ENCODE measurements at places on chromosomes 13 and 19.
A peak's percentile ranks its signal among the peaks of the same experiment; 100 is the strongest.

- DNase-seq: no peak
These were observed 1.8 kb upstream of the CTXN1 start for GRCh38 chr19:7927605-7928333.

DNA sequence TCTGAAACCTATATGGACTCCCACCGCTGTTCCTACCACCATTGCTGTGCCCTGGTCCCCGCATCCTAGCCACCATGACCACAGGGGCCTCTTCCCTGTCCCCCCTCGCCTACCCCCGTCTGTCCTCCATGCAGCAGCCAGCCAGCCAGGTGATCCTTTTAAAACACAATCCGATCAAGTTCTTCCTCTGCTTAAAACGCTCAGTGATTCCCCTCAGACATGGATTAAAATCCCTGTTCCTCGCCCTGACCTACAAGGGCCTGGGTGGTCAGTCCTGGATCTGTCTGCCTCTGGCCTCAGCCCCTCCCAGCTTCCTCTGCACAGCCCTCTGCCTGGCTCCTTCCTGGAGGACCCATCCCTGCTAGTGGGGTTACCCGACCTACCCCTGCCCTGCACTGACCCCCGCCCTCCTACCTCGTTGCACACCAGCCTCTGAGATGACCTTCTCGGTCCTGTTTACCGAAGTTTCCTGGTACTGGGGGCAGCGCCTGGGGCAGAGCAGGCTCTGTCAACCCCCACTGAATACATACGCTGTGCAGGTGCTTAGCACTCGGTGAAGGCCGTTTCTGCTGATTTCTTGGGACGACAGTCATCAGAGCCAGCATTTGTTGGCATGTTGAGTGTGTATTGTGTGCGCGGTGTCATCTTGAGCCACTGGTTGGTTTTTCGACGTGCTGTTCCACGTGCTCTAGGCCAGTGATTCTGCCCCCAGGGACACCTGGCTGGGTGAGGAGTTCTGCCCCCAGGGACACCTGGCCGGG, 14.7 kb upstream of the LENG8 start:
- no peak for DNase-seq

- DNase-seq: no peak
These were observed 60.7 kb upstream of the C1QTNF9B start for GRCh38 chr13:23957981-23958380.

GRCh38 chr19:2213799-2214198, 22.3 kb downstream of the PLEKHJ1 start:
- no peak for DNase-seq

- no peak for DNase-seq
These were observed 58.0 kb upstream of the IRS2 start for GRCh38 chr13:109844396-109844795.

DNA sequence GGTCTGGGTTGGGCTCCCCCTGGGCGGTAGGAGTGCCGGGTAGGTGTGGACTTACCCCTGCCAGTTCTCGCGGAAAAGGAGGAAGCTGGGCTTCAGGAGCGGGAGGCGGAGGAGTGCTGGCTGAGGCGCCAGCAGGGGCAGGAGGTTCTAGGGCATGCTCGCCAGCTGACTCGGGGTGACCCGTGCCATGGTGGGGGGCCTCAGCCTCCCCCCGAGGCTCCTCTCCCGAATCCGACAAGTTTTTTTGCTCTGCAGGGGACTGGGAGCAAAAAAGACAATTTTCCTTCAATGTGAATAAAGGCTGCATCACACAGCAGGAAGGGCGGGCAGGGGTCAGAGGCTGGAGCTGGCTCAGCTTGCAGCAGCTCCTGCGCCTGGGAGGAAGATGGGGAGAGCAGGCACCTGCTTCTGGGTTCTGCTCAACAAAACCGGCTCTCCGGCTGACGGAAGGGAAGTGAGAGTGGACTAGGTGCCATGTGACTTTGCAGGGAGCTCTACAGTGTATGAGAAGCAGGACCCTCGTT, 26.5 kb downstream of the RANBP3 start:
- DNase-seq: no peak

DNA sequence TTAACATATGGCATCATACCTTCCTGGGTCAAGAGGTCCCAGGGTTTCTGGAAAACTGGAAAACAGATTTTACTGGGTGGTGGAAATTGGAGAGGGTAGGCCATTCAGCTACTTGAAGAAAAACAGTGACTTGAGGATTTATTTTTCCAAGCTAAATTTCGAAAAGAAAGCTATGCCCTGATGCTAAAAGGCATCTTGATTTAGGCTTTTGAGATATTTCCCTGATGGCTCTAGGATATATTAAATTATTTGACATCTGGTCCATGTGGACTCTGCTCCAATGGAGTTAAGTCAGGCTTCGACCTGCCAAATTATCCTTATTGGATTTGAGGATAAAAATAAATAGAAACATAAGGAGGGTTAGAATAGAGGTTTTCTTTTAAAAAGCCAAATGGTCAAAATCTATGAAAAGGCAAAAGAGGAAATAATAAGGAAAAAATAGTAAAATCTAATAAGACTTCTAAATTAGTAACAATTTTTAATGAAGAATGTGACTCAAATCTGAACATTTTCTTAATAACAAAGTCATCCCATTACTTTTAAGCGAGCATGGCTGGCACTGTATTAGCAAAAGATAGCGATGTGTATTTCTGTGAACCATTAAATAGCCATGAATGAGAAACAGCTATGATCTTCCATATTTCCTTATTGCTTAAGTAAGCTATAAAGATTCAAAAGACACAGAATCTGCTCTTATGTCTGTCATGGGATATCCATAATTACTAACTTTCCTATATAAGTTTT, 190.0 kb upstream of the MIR17HG start:
- DNase-seq: no peak

DNA sequence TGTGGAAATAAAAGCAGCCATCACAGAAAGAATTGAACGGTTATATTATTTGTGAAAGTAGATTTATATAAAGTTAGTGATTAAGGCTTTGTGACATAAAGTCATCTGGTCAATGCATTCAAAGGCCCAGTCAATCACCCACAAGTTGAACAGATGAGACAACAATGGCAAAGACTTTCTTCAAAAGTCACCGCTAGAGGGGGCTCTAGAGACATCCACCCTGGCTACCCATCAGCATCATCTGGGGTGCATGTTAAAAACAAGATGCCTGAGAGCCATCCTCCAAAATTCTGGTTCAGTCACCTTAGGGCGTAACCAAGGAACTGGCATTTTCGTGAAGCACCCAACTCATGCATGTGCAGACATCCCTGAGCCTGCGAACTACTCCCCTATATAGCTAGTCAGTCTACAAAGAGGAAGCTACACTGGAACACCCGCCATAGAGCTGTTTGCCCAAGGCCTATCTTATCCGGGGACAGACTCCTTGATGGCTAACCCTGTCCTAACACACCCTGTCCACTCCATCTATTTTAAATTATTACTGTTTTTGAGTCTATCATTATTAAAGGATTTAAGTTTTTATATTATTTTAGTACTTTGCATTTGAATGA, 970.5 kb downstream of the UQCRFS1 start:
- DNase-seq: peak; percentile 30

DNA sequence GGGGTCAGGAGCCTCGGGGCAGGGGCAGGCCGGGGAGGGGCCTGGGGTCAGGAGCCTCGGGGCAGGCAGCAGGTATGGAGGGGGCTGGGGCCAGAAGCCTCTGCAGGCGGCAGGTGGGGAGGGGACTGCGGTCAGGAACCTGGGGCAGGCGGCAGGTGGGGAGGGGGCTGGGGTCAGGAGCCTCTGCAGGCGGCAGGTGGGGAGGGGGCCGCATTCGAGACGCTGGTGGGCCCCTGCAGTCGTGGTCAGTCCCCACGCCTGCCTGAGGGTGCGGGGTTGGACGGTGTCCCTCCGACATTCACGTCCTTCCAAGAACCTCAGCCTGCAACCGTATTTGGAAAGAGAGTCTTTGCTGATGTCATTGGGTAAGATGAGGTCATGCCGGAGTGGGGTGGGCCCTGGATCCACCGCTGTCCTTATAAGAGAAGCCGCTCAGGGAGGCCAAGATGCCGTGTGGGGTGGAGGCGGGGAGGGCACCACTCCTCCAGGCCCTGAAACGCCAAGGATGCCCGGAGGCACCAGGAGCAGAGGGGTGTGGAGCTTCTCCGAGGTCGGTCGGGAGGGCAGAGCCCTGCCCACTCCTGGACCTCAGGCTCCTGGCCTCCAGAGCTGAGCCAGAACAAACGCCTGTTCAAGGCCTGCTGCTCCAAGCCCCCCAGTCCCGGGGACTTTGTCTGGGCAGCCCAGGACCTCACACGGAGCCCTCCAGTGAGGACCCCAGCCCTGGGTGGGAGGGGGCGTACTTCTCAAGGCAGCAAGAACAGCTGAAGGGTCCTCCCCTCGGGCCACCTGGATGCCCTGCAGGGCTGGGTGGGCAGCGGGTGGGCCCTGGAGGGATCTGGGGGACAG, 30.1 kb downstream of the PIP5K1C start:
- no peak for DNase-seq

DNA sequence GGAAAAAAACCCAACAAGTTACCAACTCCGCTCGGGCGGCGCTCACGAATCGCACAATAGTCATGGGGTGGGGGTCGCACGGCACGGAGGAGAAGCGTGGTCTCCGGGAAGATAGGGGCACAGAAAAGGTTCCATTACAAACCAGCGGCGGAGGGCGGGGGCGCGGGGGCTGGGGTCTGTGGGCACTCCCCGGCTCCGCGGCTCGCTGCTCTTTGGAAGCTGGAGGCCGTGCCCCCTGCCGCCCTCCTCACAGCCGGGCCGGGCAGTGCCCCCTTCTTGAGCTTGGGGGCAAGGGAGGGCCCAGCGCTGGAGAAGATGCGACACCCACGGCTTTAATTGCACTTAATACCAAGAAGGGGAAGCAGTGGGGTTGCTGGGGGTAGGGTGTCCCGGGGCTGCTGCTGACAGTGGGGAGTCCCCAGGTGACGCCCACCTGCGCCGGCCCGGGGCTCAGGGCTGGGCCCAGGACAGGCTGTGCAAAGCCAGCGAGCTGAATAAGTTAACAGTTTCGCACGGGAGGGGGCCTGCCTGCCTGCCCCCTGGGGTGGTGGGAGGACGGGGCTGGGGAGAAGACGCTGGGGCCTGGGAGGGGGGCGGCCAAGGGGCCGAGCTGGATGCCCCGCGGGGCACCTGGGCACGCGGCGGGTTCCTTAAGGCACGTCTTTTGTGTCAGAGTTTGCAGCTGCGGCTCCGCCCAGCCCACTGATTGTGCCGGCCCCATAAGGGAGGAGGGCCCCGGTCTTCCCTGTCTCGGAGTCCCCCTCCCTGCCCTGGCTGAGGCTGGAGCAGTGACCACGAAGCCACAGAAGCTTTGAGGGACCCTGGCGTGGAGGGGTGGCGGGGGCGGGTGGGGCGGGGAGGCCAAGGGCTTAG, 9.8 kb downstream of the DCAF15 start:
- no peak for DNase-seq

- no peak for DNase-seq
These were observed 244.7 kb downstream of the DCT start for GRCh38 chr13:94234738-94235137.

DNA sequence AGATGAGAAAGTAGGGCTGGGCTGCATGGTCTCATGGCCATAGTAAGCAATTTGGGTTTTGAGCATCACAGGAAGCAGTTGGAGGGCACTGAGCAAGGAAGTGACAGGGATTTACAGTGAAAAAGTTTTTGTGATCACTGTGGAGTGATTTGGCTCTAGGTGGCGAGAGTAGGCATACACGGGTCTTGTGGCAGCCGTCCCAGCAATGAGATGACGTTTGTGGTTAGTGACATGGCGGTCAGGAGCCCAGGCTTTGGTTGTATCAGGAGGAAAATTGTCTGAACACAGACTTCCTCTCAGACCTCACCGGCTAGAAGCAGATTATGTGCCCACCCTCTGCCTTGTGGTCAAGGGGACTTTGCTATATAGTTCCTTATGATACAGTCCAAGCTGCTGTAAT, 3.3 kb downstream of the ZNF444 start:
- no peak for DNase-seq

DNA sequence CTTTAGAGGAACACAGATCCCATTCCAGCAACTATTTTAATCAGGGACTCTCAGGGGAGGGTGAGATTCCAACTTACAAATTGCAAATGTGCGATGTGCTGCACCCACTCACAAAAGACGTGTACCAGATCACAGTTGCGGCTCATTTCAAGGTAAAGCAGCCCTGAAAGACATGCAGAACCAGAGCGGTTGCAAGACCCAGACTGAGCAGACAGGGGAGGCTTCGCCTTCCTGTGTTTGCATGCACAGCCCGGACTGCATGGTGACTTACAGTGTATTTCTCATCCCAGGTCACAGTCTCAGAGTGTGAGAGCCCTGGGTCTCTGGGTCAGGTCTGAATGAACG, 84.6 kb downstream of the ATP11A start:
- DNase-seq: no peak

- no peak for DNase-seq
These were observed 1.8 kb downstream of the LCP1 start for GRCh38 chr13:46179969-46180763.

GRCh38 chr19:37718304-37718703, 1.3 kb downstream of the ZNF607 start:
- DNase-seq: no peak

DNA sequence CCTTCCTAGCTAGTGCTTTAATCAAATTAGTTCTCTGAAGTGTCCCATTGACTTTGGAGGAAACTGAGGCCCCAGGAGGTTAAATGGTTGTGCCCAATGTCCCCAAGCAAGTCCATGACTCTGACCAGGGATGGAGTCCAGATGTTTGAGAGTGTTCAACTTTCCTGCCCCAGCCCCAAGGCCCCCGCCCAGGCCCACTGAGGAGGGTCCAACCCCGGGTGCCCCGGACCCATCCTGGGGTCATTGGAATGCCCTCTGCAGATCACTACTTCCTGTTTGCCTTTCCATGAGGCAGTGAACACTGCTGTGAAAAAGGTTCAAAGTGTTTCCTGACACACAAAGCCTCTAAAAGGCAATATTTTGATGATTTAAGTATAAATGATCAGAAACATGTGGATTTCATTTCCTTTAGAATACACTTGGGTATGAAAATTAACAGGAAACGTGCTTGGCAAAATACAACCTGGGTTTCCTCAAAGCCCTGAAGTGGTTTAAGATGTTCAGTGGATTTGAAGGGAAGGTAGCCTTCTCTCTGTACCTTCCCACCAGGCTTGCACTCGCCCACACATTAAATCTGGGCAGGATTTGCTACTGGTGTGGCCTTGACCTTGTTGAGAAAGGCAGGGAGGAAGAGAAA, 335.7 kb downstream of the TSHZ3 start:
- DNase-seq: no peak

GRCh38 chr13:111322916-111323331, 2.5 kb downstream of the TEX29 start:
- DNase-seq: no peak

- DNase-seq: no peak
These were observed 112.1 kb downstream of the ZIC5 start for GRCh38 chr13:99859178-99860177.

- no peak for DNase-seq
These were observed 49.3 kb upstream of the GPR183 start for GRCh38 chr13:99356262-99357091.

All from ACHN (cell line).